ENCODE measurements at places on chromosomes 3 and 15. TPM values are rescaled to one million over a fixed set of nuclear protein-coding genes. Genes with fewer than 3 reads are reported as not detected.

CADPS gene
- total RNA-seq, result not detected

IL17RD gene
- total RNA-seq, result not detected

GASK1A gene
- total RNA-seq, result not detected

IQCF5 gene
- not detected for total RNA-seq

TMEM212 gene
- total RNA-seq, result not detected

CYP8B1 gene
- not detected for total RNA-seq

OGG1 gene
- total RNA-seq, result 7.9 TPM

PTX3 gene
- total RNA-seq, result not detected

SNX22 gene
- 0.60 TPM for total RNA-seq

SLC24A5 gene
- not detected for total RNA-seq

ST8SIA2 gene
- total RNA-seq, result not detected
